Myometrial cell (primary cell): ENCODE measurements at places on chromosomes 3 and 15. TPM values are rescaled to one million over a fixed set of nuclear protein-coding genes. Genes with fewer than 3 reads are reported as not detected.

The TMEM115 gene
- 61.1 and 71.2 TPM in 2 replicates for total RNA-seq

The ADAMTSL3 gene
- not detected in 2 replicates for total RNA-seq

The STRA6 gene
- 9.4 and 11.2 TPM in 2 replicates for total RNA-seq

The DGKG gene
- under 0.01 and 1.1 TPM in 2 replicates for total RNA-seq

The WDR49 gene
- not detected in 2 replicates for total RNA-seq

The MYZAP gene
- total RNA-seq: 4.3 and 6.7 TPM in 2 replicates

The OXTR gene
- total RNA-seq: 70.9 and 77.4 TPM in 2 replicates

The NME9 gene
- total RNA-seq: not detected in 2 replicates

The CYP1A2 gene
- not detected in 2 replicates for total RNA-seq

The CHRNA5 gene
- 1.2 and 7.3 TPM in 2 replicates for total RNA-seq

The COL6A5 gene
- total RNA-seq: not detected in 2 replicates

The MITF gene
- total RNA-seq: 25.4 and 26.1 TPM in 2 replicates

The PLA2G4B gene
- 0.29 and 1.4 TPM in 2 replicates for total RNA-seq

The ERICH6 gene
- 0.35 TPM in 1 of 2 replicates, not detected in the other for total RNA-seq

The SAMMSON gene
- total RNA-seq: not detected in 2 replicates

The ZNF774 gene
- 0.18 and 0.29 TPM in 2 replicates for total RNA-seq

The SNTN gene
- total RNA-seq: not detected in 2 replicates

The SST gene
- not detected in 2 replicates for total RNA-seq

The EIF3J gene
- total RNA-seq: 21.3 and 31.1 TPM in 2 replicates

The PXK gene
- 62.8 and 67.9 TPM in 2 replicates for total RNA-seq

The TMEM207 gene
- not detected in 2 replicates for total RNA-seq

The CELSR3 gene
- 0.86 and 1.4 TPM in 2 replicates for total RNA-seq

The IFT122 gene
- 19.9 and 32.1 TPM in 2 replicates for total RNA-seq

The TXNRD3 gene
- 10.4 and 11.7 TPM in 2 replicates for total RNA-seq

The UBR1 gene
- 21.6 and 22.2 TPM in 2 replicates for total RNA-seq

The CLEC3B gene
- 2.3 and 7.2 TPM in 2 replicates for total RNA-seq

The BUB1B gene
- total RNA-seq: 15.3 and 22.3 TPM in 2 replicates

The DLL4 gene
- under 0.01 and 0.58 TPM in 2 replicates for total RNA-seq

The LRRC31 gene
- total RNA-seq: not detected in 2 replicates

The SMC4 gene
- total RNA-seq: 45.5 and 48.7 TPM in 2 replicates

The DUSP7 gene
- 12.6 and 17.3 TPM in 2 replicates for total RNA-seq
